H54 (cell line): ENCODE measurements at places on chromosomes 13 and 19.

DNA sequence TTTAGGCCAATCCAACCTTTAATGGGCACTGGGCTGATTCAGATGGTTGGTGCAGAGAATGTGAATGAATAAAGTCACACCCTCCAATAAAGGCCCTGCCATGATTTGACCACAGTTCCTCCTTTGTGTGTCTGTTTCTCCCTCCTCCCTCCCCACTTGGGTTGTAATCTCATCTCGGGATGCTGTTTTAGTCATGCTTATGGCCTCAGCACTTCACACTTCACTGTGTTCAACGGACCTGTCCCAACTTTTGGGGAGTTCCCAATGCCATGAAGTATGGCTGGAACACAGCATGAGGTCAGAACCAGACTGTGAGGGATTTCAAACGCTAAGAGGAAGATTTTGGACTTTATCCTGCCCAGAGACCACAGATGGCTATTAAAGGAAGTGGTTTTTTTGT is 5.6 kb upstream of the RAB8A start:
- DNase-seq, result peak; percentile 58

GRCh38 chr13:96490496-96490989 is 400.6 kb downstream of the HS6ST3 start:
- no peak for DNase-seq

- DNase-seq, result peak; percentile 49
These were observed 84.3 kb downstream of the NUFIP1 start for GRCh38 chr13:44904967-44905366.

- peak; percentile 37 for DNase-seq
These were observed 195.7 kb downstream of the KLF12 start for GRCh38 chr13:73938372-73939070.

GRCh38 chr13:60047918-60048317 is 115.8 kb downstream of the DIAPH3 start:
- DNase-seq, result peak; percentile 1

DNA sequence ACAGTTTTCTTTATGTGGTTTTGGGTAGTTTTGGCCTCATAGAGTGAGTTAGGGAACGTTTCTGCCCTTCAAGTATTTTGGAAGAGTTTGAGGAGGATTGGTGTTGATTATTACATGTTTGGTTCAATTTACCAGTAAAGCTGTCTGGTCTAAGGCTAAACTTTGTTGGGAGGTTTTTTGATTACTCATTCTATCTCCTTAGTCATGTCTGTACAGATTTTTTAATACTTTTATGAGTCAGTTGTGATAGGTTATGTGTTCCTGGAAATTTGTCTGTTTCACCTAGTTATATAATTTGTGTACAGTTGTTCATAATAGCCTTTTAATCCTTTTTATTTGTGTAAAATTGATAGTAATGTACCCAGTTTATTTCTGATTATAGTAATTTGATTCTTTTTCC is 20.4 kb downstream of the RNF17 start:
- no peak for DNase-seq

DNA sequence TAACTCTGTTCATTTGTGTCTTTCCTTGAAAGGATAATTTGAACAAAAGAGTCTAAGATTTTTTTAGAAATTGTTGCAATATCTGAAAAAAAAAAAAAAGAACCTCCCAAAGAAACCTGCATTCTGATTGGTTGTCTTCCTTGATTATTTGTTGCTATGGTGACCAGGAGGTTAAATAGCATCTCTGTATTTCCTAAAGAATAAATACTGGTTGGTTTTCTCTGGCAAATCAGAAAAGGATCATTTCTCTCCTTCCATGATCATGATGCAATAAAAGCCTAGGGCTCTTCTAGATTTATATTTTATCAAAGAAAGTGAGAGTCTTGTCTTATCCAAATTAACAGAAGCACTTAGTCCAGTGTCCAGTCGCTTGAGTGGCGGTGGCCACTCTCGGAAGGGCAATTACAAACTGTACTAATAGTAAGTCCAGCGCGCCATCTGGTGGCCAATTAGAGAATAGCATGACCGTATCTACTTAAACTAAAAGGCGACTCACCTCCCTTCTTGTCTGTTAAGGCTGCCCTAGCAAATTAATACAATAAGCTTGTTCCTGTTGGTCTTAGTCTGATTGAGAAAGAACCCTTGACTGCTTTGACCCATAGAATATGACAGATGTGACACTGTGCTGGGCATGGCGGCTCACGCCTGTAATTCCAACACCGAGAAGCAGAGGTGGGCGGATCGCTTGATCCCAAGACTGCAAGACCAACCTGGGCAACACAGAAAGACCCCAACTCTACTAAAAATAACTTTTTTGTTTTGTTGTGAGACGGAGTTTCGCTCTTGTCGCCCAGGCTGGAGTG is 47.0 kb upstream of the PNMA8B start:
- DNase-seq, result peak; percentile 35

DNA sequence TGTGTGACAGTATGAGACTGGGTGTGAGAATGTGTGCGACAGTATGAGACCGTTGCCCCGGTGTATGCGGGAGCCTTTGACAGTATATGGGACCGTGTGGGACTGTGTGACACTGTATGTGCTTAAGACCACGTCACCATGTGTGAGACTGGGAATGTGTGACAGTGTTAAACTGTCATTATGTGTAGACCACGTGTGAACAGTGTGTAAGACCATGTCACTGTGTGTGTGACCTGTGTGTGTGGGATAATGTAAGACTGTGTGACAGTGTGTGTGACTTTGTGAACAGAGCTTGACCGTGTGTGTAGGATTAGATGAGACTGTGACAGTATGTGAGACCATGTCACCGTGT is 549 bp downstream of the ZNF583 start:
- no peak for DNase-seq

DNA sequence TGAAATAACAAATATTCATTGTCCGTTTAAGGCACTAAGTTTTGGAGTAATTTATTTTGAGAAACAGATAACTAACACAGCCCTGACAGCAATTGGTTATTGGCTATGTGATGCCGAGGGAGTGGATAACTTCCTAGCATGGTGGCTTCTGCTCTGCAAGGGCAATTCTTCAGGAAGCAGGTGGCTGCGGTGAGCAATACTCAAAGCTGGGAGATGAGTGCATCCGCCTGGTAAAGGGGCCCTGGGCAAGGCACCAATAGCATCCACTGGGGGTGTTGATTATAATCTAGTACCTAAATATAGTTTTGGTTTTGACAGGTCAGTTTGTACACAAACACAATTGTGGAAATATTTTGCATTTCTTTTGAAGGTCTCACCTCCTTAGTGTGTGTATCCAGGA is 41.0 kb downstream of the CCDC70 start:
- DNase-seq, result no peak

- no peak for DNase-seq
These were observed 26.1 kb upstream of the OR1M1 start for GRCh38 chr19:9060564-9061340.

GRCh38 chr13:113970810-113971470 is 2.9 kb downstream of the C13orf46 start:
- DNase-seq, result no peak

DNA sequence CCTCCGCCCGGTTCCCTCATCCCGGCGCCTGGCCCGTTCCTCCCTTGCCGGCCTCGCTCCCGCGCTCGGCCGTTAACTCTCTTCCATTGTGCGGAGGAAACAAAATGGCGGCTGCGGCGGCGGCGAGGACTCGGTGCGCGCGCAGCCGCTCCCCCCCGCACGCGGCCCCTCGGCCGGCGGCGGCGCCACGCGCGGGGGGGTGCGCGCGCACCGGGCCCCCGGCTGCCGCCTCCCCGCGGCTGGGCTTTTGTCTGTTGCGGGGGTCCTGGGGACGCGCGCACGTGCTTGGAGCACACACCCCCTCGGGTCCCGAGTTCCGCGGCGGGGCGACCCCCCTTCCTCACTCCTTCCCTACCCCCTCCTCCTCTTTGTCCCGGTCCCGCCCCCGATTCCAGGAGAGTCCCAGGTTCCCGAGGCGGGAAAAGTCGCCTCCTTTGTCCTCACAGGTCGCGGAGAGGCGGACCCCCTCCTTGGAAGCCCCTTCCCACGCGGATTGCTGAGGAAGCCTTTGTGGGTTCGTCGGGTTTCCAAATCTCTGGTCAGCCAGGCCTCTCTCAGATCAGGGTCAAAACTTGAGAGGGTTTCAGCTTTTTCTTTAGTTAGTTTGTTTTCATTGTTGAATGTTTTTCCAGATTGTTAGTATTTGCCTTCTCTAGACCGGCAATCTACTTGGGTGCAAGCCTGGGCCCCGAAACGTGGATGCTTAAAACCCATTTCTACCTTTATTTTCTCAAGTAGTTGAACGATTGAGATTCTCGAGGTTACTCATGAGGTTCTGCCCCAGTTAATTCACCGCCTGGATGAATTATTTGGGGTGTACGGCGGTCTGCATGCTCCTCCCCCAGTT is 687 bp downstream of the ILF3 start:
- DNase-seq, result peak; percentile 65

- DNase-seq, result no peak
These were observed 185.2 kb upstream of the IRS2 start for GRCh38 chr13:109971456-109972090.

- DNase-seq, result no peak
These were observed 20.4 kb upstream of the ADGRE2 start for GRCh38 chr19:14798760-14799159.

- no peak for DNase-seq
These were observed 41.6 kb upstream of the MTUS2 start for GRCh38 chr13:28778308-28779215.

DNA sequence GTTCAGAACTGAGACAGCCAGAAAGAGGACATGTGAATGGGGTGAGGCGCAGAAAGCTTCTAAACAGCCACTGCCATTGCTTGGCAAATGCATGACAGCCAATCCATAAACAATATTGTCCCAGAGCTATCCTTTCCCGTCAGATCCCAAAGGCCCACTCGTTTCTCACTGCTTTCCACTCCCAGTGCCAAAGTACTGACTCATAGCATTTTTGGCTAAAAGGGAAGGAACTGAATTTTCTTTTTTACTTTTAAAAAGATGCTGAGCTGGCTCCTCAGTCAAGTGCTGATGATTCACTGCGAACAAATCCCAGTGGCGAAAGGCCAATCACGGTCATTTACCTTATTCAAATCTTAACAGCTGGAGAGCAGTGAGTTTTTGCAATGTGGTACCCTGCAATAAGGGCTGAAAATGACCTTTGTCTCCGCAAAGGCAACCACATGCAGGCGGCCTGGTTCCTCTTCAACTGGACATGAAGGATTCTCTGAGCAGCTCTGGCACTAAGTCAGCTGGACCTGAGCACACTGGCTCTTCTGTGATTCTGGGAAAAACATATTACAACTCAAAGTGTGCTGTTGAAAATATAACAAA is 151.7 kb downstream of the DCLK1 start:
- DNase-seq, result peak; percentile 31

GRCh38 chr13:31207661-31208552 is 8.1 kb downstream of the B3GLCT start:
- no peak for DNase-seq
